Stimulated activated CD4-positive, alpha-beta T cell treated with anti-CD3 and anti-CD28 coated beads, Interleukin-15, amount 100 ng/mL, for 1 hour (primary cell): ENCODE measurements at places on chromosomes 3 and 15.

GRCh38 chr3:55412545-55412944 lies 74.6 kb downstream of the WNT5A start:
- DNase-seq, result no peak

DNA sequence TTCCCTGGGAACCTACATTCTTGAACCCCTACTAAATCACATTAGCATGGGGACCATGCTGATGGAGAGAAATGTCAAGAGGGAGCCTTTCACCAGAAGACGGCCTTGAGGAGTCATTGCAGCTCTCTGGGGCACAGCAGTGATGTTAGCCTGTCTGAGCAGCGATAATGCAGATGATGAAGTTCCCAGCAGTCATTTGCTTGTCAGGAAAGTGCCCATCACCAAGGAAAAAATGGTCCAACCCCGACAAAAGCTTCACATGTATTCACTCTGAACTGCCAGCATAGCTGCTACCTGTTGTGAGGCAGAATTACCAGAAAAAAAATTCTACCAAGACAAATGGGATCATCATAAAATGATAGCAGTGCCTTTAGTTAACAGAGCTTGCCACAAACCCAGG lies 238.4 kb upstream of the UMPS start:
- DNase-seq, result no peak

DNA sequence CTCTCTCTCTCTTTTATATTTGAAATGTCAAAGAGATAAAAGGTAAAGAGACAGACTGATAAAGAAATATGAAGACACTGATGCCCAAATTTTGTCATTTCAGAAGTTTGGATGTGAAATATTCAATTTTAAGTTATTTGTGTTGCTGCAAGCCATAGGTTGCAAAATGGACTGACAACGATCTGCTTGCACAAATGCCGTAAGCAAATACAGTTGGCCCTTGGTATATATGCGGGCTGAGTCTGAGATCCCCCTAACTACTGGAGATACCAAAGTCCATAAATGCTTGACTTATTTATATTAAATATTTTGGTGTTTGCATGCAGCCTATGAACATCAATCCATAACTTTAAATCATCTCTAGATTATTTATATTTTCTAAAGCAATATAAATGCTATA lies 1459.1 kb upstream of the ALCAM start:
- DNase-seq, result no peak

DNA sequence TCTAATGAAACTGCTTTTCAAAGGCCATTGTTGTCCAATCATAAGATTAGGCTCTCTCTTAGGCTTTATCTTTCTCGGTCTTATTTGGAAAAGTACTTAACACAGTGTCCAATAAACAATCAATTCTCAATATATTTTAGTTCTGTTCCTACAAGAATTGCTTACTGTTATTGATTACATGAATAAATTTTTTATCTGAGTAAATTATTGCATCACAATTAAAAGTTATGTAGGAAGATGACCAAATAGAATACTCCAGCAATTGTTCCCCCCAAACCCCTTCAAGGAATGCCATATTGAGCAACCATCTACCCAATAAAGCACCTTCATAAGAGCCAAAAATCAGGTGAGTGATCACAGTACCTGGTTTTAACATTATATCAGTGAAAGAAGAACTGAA lies 55.0 kb upstream of the RFX7 start:
- DNase-seq, result no peak

GRCh38 chr15:63258658-63259057 lies 18.7 kb upstream of the APH1B start:
- DNase-seq, result no peak

GRCh38 chr3:143066033-143066432 lies 53.5 kb upstream of the CHST2 start:
- no peak for DNase-seq

DNA sequence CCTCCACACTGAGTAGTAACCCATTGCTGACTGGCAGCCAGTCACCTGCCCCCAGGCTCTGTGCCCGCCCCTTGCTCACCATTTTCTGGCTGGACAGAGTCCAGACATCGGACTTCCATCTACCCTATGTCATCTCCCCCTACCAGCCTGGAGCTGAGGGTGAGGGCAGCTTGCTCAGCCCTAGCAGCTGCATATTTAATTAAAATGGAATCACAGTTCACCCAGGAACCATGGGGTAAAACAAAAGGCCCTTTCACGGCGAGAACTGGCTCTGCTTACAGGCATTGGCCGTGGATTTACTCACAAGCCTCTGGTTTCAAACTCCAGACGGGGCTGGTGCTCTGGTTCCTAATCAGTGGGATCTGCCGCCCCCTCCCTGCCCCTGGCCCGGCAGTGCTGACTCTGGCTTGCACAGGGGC lies 94.9 kb upstream of the ATP2B2 start:
- DNase-seq, result no peak

DNA sequence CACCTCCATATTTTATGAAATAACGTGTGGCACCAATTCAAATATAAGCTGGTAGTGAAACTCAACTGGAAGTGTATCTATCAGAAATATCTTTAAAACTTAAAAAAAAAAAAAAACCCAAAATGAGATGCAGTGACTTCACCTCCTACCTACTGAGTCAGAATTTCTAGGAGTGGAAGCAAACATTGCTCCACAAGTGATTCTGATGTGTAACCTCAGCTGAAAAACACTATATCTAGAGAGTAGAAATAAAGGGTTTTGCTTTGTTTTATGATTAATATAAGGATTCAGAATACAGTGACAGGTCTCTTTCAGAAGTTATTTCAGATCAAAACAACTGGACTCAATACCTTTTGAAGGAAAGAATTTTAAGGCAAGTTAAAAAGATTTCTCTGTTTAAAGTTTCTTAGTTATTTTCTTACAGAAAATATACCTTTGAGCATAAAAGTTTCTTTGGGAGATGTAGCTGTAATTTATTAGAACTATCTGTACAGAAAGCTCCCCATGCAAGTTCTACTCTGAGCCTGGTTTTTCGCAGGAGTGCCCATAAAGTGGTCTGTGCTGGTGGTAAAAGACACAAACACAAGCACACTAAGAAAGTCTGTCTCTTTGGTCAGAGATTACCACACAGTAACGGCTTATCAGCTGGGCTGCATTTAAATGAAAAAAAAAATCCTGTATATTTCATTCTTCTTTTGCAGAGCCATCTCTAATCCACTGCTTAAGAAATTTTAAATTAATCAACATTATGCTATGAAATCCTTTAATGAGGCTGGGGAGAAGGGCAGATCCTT lies 59.9 kb upstream of the PPIB start:
- DNase-seq, result no peak
